ENCODE measurements at places on chromosomes 12 and 14.

GRCh38 chr14:97920201-97920600 is 1123.0 kb downstream of the VRK1 start:
- no peak for DNase-seq

DNA sequence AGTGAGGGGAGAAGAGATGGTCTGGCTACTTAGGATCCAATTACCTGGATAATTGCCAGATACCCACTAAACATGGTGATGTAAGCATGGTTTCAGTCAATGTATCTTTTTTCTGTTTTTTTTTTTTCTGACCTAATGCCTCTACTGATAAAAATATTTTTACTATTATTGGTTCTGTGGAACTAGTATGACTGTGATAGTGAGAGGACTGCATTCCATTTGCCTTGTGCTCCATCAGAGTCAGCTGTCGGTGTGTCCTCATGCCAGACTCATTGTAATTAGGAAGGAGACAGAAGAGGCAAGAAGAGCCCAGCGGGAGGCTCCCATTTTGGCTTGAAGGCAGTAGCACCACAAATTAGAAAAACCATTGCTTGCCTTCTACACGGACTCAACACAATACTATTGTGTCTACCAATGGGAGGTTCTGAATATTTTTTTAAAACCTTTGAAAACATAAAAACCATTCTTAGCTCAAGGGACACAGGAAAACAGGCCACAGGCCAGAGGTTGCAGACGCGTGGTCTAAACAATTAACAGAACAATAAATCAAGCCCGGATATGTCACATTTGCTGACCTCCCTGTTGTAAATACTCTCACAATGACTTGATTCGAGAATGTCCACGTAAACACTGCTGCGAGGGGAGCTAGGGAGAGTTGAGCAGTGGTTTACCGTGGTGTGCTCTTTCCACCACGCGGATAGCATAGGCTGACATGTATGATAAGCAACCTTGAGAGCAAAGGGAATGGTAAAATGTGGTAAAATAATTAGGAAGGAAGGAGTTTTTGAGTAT is 13.5 kb upstream of the DCP1B start:
- DNase-seq = no peak

GRCh38 chr12:70920891-70921290 is 353 bp upstream of the PTPRR start:
- DNase-seq = no peak

- DNase-seq = no peak
Observed at GRCh38 chr14:54241517-54241916, 155.3 kb upstream of the CDKN3 start.

DNA sequence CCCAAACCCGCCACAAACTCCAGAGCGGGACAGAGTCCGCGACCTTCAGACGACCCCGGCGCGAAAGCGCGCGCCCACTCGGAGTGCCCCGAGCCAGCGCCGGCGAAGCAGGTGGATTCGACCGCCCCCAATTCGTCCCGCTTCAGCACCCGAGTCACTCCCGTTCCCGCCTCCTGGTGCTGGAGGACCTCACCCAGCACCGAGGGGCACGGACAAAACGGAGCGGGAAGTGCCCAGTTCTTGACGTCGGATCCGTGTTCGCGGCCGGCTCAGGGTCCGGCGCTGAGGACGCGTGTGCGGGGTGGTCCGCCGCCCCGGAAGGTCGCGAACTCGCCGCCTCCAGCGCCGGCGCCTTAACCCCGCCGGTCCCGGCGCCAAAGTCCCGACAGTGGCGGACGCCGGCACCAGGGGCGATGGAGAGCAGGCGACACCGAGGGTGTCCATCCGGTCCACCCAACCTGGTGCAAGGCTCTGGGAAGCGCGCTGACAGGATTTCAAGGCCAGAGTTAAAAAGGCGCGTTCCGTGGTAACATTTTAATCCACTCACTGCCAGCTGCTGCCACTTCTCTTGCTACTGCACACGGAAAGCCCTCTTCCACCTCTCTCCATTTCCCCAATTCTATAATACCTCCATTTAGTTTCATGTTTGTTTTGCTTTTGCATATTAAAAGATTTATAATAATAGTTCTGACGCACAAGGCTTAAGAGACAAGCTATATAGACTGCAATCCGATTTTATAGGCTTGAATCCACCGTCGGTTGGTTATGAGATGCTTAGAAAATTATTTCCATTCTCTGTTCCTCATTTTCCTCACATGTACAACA is 240.0 kb upstream of the CPNE8 start:
- DNase-seq = no peak

GRCh38 chr14:54387328-54387727 is 9.5 kb upstream of the CDKN3 start:
- no peak for DNase-seq

- DNase-seq = no peak
Observed at GRCh38 chr14:36339816-36340215, 19.4 kb upstream of the MBIP start.

DNA sequence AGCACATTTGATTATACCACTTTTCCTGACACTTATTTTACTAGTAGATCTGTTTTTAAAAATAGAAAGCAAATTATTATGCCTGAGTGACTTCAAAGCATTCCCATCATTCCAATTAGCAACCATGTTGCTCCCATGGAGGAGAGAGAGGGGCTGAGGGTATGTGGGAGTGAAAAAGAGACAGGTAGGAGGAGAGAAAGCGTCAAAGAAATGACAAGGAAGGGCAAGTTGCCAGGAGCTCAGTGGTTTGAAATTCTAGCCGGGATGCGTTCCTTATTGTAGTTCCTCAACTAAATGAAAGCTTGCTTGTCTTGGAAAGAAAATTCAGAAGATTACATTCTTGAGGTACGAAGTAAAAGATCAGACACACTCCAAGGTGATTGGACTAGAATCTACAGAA is 92.4 kb upstream of the PKP2 start:
- DNase-seq = no peak

DNA sequence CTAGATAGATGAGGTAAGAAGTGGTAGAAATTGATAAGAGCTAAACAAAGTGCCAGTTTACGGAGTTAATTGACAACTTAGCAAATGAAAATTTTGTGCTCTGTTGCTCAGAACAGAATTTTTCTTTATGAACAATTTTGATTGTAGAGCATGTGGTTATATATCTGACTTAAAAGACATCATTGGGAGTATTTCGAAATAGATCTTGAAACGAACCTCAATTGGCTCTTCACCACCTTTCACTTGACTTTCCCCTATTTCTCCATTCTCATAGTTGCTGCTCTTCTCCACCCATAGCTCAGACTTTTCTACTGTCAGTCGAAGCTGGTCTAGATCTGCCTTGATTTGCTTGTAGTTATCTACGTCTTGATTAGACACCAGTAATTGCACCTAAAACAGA is 212.1 kb downstream of the ITPR2 start:
- no peak for DNase-seq

- no peak for DNase-seq
Observed at GRCh38 chr14:56422221-56422620, 157.4 kb upstream of the TMEM260 start.

GRCh38 chr14:33839193-33840076 is 111.4 kb downstream of the EGLN3 start:
- peak; percentile 14 for DNase-seq

DNA sequence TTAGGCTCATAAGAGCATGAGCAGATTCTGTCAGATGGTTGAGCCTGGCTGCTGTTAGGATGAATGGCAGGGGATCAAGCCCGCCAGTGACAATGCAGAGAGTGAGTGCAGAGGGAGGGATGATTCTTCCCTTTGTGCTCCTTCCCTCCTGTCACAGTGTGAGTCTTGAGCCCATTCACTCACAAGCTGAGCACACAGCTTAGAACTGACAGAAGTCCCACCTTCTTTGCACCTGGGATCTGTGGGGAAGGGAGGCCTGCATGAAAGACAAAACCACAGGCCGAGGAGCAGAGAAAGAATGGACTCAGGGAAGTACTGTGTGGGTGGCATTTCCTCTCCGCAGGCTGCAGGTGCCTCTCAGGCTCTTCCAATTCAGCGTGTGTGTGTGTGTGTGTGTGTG is 160.6 kb downstream of the KCNA5 start:
- no peak for DNase-seq

DNA sequence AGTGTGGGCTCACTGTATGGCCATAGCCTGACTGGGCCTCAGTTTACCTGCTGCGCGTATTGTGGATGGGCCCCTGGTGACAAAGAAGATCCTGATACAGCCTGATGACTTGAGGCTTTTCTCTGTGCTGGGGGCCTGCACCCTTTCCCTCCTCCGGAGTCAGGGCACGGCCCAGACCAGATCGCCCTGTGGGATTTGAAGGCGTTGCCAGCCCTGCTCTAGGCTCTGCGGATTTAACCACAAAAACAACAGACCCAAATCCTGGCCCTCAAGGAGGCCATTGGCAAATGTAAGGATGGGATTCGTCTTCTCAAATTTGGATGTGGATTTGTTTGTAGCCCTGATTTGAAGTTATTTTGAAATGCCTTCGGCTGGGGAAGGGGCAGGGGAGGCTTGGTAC is 195.8 kb downstream of the TSPAN9 start:
- no peak for DNase-seq

- no peak for DNase-seq
Observed at GRCh38 chr12:114414031-114414865, 8.3 kb upstream of the TBX5 start.

- DNase-seq = no peak
Observed at GRCh38 chr12:70721216-70721615, 84.0 kb upstream of the PTPRB start.

DNA sequence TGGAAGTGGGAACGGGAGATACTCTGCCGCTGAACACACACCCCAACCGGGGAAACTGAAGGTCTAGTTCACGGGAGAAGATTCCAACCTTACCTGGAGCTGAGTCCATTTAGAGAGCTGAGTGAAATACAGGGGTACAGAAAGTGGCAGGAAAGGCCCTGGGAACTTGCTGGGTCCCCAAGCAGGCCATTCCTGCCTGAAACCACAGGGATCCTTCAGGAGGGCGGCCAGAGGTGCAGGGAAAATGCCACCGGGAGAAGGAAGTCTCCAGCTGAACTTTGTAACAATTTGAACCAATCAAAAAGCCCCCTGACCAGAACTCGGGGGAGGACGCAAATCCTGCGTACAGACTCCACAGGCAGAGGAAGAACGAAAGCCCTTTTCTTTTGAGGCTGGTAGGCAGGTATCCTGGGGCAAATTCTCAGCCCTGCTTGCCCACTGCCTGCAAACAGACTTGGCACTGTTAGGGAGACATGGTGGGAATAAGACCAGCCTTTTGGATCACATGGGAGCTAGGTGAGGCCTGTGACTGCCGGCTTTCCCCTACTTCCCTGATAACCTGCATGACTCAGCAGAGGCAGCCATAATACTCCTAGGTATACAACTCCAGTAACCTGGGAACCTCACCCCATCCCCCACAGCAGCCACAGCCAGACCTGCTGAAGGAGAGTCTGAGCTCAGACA is 170.9 kb downstream of the SEC23A start:
- no peak for DNase-seq

DNA sequence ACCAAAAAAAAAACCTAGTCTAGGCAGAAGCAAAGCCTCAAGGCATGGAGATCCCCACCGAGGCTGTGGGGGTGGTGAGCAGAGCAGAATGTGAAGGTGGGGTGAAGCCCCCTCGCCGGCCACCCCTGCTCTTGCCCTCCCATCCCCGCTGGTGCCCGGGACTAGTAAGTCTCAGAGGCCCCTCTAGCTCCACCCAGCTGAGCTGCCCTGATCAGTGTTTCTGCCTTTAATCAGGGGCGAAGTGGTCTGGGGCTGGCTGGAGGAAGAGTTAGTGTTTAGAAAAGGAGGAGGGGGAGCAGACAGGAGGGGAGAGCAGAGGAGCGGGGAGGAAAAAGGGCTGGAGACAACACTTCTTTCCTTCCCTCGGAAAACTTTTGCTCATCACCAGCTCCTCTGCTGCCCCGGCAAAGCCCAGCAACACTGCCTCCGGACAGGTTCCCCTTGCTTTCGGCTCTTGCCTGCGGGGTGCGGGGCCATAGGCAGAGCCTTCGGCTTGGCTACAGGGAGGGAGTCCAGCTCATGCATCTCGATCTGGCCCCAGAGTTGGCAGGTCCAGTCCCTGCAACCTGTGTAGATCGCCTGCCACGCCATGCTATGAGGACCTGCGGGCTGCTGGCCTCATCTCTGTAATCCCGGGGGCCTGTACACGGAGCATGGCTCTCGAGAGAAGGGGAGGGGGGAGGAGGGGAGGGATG is 3.4 kb upstream of the DLK1 start:
- DNase-seq = no peak

DNA sequence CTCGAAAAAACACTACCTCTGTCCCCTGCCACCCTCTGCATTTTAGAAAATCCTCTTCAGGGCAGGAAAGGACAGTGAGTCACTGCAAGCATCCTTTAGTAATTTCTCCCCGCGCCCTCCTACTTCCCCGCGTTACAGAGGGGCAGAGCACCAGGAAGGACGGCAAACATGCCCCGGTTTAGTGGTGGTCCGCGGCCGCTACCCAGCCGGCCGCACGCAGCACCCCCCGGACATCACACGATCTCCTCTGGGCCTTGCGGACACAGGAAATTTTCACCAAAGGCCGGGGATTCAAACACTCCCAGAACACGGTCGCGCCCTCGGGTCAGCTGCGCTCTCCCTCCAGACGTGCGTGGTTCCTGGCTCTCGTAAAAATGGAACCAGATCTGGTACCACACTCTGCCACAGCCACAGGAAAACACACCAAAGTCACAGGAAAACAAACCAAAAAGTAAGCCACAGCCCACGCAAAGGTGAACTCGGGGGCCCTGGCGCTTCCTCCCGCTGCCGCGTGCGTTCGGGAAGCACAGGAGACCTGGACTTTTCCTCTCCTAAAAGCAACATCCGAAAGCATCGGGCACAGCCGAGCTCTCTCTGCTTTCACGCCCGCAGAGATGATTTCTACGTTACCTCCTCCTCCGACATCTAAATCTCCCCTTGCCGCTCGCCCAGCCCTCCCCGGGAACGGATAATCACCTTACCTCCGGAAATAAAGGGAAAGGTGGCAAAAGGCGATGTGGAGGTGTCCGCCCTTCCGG is 839 bp downstream of the SLC38A1 start:
- DNase-seq = peak; percentile 9

DNA sequence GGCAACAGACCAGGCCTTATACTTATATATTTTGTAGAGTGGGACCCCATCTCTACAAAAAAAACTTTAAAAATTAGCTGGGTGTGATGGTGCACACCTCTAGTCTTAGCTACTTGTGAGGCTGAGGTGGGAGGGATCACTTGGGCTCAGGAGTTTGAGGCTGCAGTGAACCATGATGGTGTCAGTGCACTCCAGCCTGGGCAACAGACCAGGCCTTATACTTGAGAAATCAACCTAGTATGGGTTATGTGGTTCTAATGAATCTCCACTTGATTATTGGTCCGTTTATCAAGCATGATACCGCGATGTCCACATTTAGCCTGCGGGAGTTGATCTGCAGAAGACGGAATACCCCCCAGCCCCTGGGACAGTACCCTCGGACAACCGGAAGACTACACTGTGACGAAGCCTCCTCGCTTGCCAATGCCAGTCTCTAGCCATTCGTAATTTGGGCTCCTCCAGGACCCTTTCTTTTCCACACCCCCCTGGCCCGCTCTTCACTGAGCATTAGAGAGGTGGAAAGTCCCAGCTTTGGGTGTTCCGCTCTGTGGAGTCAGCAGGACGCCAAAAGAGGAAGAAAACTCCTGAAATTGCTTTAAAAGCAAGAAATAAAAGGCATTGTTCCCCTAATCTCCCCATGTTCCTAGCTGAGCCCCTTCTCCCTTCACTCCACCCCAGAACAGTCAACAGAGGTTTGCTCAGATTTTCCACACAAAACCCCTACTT is 19.4 kb downstream of the LTBP2 start:
- DNase-seq = no peak

GRCh38 chr12:68532887-68533248 is 77.8 kb upstream of the RAP1B start:
- no peak for DNase-seq

GRCh38 chr12:26346736-26347135 is 151.4 kb downstream of the SSPN start:
- no peak for DNase-seq

- no peak for DNase-seq
Observed at GRCh38 chr12:53143355-53143754, 37.2 kb upstream of the ZNF740 start.

- DNase-seq = no peak
Observed at GRCh38 chr14:23002592-23002991, 7.4 kb downstream of the C14orf93 start.

Measured in T follicular helper cell (primary cell).